ENCODE measurements at places on chromosomes 11 and 22. TPM values are rescaled to one million over a fixed set of nuclear protein-coding genes. Genes with fewer than 3 reads are reported as not detected.

- no peak for DNase-seq
Measured at GRCh38 chr11:121767433-121767832, 314.7 kb upstream of the SORL1-AS1 start.

GRCh38 chr11:47468598-47469214, 19.8 kb upstream of the RAPSN start:
- no peak for DNase-seq

The UCP3 gene
- not detected for total RNA-seq

DNA sequence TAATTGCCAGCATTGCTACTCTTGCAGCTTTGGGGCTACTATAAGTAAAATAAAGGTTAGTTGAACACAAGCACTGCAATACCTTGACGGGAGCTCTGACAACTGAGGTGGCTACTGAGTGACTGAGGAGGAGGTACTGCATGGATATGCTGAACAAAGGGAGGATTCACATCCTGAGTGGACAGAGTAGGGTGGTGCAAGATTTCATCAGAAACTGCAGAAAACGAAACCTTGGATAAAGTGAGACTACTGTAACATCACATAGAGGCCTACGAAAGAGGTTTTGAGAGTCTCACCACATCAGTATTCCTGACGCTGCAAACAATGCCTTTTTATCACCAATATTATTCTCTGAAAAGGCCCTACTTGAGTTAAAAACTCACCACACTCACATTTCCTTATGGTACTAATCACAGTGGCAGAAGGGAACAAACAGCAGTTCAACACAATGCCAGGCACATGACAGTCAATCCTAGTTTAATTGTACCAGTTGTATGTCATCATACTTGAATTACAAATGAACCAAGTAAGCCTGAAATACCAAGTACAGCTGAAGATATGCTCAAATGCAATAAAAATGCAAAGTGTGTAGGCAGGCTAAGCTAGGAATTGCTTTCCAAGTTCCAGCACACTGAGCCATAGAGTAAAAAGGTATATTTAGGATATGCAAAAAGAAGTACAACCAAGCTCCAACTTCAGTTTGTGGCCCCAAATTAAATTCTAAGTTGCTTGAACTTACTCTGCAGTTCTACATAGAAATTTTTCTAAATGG, 4.0 kb upstream of the GPR83 start:
- no peak for DNase-seq

The SLC25A45 gene
- 0.81 TPM for total RNA-seq

DNA sequence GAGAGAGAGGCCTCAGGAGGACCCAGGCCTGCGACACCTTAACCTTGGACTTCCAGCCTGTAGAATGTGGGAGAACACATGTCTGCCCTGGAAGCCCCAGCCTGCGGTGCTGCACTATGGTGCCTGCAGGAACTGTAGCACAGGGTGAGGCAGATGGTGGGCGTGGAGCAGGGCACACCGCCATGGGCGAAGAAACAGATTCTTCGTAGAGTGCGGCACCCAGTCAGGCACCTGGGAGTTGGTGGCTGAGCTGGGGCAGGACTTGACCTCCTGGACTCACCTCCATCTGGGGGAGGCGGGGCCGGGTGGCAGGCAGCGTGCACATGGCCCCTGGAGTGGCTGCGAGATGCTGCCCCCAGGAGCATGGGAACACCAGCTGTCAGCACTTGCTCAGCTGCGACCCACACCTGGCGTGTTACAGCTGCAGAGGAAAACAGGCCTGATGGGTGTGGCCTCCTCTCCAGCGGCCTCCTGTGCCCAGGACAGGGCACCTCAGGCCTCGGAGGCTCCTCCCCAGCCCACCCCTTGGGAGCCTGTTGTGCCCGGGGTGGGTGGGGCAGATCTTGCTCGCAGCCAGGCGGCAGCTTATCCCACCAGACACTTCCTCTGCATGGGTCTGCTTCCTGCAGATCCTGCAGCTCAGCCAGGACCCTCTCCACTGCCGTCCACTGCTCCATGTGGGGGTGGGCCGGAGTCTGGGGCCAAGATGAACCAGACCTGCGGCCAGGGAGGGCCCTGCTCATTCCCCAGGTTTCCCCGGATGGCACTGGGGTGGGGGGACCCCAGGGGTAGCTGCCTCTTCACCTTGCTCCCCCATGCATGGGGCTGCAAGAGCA, 80.4 kb downstream of the MYEOV start:
- DNase-seq = peak; percentile 65

DNA sequence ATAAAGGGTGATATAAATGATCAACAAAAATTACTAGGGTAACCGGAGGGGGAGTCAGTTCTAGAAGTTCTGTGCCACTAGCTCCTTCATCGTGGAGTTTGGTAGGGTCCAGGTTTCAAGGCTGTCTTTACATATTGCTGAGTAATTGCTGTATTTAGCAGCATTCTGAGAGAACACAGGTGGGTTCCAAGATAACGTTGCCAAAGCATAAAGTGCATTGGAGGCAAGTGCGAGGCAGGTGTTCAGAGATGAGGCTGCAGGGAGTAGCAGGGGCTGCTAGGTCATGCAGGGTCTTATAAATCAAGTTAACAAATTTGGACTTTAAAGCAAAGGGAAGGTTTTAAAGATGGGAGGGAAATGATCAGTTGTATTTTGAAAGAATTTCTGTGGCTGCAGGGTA, 17.8 kb downstream of the SGSM3 start:
- no peak for DNase-seq

GRCh38 chr11:90698238-90698637, 475.4 kb upstream of the CHORDC1 start:
- peak; percentile 33 for DNase-seq

- no peak for DNase-seq
Measured at GRCh38 chr11:29361369-29361768, 655.5 kb downstream of the KCNA4 start.

DNA sequence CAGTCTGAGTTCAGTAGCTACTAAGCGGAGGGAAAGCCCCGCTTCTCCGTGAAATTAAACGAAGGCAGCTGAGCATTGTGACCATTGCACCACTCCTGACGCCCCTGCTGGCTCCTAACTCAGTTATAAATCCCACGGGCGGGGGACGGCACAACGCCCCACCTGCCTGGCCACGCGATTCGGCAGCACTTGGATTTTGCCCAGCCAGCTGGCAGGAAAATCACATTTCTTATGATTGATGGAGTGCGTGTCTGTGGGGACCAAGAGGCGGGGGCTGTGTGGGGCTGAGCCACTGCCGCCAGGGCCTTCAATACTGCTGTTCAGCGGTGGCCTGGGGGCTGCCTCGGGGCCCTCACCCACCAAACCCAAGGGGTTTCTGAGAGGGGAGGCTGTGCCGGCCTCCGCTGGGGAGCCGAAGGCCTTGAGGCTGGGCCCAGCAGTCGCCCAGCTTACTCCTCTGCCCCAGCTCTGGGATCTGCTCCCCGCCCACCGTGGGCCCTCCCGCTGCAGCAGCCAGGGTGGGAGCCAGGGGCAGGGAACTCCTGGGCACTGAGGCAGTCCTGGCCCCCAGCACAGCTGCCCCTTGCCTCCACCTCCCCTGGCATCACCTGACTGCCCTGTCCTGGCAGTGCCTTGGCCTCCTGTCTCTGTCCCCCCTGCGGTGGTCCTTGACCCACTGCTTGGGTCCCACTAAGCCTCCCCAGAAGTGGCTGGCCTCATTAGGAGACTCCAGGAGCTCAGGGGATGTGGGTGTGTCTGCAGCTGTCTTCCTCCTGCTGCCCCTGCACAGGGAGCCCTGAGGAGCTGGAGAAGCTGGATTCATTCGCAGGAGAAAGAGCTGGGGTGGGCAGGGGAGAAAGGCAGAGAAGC, 30.7 kb downstream of the SHISAL1 start:
- peak; percentile 58 for DNase-seq

DNA sequence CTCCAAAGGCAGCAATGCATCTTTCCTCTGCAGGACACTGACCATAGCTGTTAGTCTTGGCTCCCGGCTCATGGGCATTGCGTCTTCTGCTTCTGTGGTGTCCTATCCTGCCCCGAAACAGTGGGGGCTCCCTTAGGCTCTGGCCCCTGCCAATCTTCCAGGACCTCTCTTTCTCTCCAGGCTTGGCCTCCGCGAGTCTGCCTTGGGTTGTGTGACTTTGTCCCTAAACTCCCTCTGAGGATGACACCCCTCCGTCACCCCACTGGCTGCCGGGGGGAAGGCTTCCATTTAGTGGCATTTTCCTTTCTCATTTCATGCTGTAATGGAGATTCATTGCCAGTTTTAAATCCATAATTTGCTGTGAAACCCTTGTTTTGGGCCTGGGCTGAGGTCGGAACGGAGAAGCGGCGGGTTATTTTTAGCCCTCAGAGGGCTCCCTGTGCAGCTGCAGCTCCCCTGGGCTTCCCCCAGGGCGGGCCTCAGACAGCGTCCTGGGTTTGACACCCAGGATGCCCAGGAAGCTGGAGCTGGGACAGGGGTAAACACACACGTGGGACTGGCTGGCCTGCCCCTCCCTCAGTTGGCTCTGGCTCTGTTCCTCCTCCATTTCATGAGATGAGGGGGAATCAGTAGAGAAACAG, 156.1 kb downstream of the ST3GAL4 start:
- DNase-seq = no peak

The DUSP8 gene
- total RNA-seq = 1.7 TPM

The PPP2R5B gene
- total RNA-seq = 6.0 TPM

The RFPL2 gene
- total RNA-seq = 0.15 TPM

The OR4A16 gene
- total RNA-seq = not detected

The ZNF143 gene
- total RNA-seq = 64.1 TPM

GRCh38 chr11:3380706-3381545, 2.0 kb upstream of the ZNF195 start:
- no peak for DNase-seq

GRCh38 chr22:46007003-46007847, 30.3 kb upstream of the WNT7B start:
- DNase-seq = peak; percentile 67

The SNX32 gene
- total RNA-seq = 0.26 TPM

GRCh38 chr11:46331282-46331984, 15.8 kb upstream of the DGKZ start:
- DNase-seq = no peak

The ANO1 gene
- 2.3 TPM for total RNA-seq

The CYTH4 gene
- not detected for total RNA-seq

The TMEM86A gene
- total RNA-seq = 1.5 TPM

DNA sequence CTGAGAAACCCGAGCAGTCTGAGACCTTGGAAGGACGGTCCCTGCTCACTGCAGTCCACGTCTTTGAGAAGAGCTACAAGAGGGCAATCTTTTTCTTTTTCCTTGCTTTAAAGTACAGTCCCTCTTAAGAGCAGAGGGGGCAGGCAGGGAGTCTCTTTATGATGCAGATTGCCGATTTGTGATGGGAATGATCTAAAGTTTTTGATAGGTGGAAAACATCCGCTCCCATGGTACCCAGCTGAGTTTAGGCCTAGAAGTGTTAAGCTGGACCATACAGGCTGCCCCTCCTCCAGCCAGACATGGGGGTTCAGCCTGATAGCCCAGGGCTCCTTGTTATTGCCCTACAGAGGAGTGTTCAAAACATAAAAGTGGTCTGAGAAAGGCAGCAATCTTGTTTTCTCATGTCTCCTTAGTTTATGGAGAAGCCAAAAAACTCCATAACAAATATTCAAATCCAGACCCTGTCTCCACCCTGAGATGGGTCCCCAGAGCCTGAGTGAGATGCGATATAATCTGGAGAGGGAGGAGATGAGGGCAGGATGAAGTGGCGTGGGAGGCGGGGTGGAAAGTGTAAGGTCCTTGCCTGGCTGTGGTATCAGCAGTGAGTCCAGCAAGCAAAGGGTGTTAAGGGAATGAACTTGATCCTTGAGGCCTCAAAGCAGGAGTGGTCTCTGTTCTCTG, 135.1 kb downstream of the FDX1 start:
- DNase-seq = peak; percentile 43
